ENCODE measurements at places on chromosomes 13 and 19.

DNA sequence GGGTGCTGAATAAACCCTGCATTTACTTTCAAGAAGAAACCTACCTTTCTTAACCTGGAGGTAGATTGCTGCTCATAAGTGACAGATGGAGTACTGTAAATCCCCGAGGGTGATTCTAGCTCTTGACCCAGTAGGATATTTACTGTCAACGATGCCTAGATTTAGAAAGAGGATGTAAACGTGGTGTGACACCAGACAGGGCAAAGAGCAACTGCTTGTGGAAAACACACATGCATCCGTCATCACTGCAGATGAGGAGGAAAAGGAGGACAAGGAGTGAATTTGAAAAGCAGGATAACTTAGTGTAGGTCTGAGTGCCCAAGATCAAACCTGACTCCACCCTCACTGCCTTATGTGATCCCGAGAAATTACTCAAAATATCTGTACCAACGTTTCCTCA is 9.8 kb upstream of the CLN5 start:
- no peak for DNase-seq

DNA sequence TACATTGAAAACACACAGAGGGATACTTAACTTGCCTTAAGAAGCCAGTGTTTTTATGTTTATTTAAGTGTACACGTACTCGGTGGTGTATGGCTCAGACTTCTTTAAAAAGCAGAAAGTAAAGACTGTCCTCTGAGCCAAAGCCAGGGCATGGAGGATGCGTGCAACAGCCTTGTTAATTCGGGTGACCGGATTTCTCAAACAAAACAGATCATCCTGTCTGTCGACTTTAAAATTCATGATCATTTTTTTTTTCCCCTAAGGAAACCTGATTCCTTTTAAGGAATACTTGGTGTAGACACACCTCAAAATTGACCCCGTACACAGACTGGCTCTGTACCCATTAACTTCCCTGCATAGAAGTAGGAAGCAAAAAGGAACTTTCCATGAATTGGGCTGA is 124.7 kb upstream of the RNF113B start:
- peak; percentile 79 for DNase-seq

DNA sequence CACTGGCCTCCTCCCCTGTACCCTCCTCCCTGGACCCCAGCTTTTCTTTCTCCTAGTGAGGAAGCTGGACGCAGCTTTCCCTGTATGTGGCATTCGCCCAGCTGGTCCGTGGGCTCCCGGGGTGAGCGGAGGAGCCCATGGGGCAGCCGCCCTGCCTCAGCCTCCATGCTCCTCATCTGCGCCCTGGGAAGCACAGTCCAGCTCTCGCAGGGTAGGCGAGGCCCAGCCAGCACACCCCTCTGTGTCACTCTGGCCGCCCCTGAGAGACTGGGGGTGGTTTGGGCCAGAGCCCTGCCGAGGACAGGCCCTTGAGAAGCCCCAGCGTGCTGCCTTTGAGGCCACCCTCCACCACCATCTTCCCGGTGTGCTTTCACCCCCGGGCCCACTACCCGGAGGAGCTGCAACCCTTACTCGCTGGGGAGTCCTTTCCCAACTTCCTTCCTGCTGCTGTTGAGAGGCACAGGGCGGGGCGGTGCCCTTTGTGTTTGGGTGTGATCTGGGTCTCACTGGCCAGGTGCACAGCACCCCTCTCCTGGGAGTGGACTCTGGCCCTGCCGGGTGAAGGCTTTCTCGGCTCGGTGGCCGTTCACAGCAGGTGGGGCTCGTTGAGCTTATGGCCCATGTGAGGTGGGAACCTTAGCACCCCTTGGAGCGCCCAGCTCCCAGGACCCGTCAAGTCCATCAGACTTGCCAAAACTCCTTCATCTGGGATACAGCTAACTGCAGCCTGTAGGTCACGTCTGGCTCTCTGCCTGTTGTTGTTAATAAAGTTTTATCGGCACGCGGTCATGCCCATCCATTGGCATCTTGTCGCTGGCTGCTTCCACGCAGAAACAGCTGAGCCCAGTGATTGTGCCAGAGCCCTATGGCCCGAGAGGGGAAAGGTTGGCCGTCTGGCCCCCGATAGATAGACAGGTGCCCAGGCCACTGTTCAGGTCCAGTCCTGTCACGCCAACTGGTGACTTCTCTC is 3.2 kb downstream of the NCLN start:
- DNase-seq, result no peak

DNA sequence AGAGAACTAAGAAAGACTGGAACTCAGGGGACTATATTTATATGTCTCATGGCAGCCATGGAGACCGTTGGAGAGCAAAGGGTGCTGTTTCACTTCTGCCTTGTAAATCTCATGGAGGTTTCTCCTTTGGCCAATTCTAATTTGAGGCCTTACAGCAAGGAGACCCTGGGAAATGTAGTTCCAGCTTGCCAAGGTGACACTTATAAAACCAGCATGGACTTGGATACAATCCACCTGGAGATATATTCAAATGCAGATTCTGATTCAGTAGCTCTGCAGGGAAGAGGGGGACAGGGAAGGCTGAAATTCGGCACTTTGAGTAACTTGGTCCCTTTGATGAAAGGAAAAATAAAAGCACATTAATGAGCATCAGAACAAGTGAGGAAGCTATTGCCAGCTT is 90.0 kb downstream of the OXGR1 start:
- no peak for DNase-seq

- no peak for DNase-seq
Measured at GRCh38 chr13:109725995-109726637, 60.3 kb downstream of the IRS2 start.

DNA sequence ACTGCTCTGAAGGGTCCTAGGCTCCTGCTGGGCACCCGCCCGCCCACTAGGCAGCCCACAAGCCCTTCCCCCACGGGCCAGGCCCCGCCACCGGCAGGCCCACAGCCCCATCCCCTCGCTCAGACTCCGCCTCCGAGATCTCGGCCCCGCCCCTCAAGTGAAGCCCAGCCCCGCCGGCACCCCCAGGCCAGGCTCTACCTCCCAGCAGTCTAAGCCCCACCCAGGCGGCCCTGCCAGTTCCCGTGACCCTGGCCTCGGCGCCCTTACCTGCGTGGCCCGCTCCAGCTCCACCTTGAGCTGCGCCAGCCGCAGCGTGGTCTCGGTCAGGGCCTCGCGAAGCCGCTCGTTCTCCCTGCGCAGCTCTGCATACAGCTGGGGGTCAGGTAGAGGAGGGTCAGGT is 16.3 kb downstream of the EPS8L1 start:
- DNase-seq, result no peak

DNA sequence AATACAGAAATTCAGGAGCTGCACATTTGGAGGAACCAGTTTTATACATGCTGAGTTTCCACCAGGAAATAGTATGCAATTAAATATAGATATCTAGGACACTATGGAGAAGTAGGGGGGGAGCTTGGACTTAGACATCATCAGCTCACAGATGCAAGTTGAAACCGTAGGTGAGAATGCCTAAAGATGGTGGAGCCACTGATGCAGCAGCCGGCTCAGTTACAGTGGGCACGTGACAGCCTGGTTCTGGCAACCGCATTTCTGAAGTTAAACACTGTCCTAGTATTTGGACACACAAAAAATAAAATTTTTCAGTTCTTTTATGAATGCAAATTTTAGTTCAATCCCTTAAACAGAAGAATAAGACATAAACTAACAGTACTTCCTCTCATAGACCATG is 91.5 kb upstream of the FRY start:
- no peak for DNase-seq

- no peak for DNase-seq
Measured at GRCh38 chr13:36530050-36530789, 97.9 kb downstream of the CCNA1 start.

GRCh38 chr19:49665036-49665350 is 664 bp downstream of the IRF3 start:
- DNase-seq, result no peak

DNA sequence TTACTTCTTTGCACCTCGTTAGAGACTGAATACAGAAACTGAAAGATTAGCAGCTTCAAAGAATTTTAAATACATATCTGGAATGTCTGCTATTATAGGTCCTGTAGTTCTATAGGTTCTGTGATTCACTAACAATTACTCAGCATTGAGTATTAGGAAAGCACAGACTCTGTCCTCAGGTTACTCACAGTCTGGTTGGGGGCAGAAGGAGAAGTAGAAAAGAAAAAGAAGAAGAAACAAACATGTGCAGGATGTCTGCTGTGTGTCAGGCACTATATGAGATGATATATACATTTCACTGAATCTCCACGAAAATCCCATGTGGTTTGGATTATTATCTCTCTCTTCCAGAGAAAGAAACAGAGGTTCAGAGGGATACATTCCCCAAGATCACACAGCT is 40.1 kb downstream of the SERTM1 start:
- no peak for DNase-seq

DNA sequence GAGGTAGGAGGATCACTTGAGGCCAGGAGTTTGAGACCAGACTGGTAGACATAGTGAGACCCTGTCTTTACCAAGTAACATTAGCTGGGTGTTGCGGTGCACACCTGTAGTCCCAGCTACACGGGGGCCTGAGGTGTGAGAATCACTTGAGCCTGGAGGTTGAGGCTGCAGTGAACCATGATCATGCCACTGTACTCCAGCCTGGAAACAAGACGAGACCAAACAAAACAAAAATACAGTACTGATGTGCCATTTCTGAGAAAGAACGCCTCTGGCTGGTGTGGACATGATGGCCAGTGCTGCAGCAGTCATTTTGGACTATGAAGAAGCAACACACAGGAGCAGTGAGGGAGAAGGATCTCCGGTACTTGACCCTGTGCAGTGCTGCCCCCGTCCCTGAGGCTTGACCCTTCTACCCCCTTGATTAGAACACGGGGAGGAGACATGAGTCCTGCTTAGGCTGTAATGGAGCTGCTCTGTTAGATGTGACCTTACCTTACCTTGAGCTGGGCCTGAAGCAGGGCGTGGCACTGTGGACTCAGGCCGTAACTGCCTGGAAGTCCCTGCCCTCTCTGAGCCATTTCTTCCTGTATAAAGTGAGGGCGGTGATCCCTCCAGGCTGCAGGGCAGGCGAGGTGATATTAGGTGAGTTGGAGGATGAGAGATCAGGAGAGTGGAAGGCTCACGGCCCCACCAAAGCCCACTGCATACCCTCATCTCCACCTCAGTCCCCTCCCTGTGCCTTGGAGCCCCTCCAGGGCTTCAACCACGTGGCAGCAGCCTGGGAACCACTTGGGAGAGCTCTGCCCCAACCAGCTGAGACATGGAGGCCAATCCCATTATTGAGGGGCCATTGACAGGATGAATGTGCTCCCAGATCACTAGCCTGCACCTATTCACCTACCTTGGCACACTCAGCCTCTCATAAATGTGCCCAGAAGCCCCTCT is 5.9 kb downstream of the RPL18A start:
- peak; percentile 28 for DNase-seq

- DNase-seq, result no peak
Measured at GRCh38 chr13:88068975-88069374, 397.8 kb downstream of the SLITRK5 start.

DNA sequence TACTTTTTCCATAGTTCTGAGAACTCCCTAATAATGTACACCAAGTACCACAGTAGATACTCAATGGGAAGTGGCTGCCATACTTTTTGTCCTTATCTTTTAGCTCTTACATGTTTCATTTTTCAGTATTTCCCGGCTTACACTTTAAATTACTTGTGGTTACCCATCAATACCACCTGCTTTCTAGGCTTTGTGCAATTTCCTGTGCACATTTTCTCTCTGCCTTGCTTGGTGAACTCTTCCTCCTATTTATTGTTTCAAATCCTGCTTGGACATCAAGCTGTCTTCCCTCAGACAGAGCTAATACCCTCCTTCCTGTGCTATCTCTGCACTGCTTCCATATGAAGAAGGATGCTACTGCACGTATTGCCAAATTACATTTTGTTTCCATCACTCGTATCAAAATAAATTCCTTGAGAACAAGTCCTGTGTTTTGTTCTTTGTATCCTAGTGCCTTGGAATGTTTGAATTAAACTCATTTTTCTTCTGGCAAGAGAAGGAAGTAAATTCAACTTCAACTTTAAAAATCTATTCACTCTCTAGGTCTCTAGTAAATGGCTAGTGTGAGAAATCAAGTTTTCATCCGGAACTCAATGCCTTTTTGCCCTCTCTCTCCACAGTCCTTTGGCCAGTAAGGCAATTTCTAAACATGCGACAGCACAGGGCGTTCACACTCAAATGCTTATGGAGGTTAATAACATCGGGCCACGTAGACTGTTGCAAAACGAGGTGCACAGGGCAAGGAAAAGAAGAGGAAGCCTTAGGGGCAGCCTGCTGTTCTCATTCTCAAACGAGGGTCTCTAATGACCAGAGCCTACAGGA is 5.6 kb downstream of the ZAR1L start:
- peak; percentile 2 for DNase-seq

- peak; percentile 29 for DNase-seq
Measured at GRCh38 chr13:99796175-99796819, 175.3 kb downstream of the ZIC5 start.

GRCh38 chr13:28856287-28856686 is 36.1 kb downstream of the MTUS2 start:
- DNase-seq, result no peak

- no peak for DNase-seq
Measured at GRCh38 chr19:17091758-17092333, 16.3 kb downstream of the MYO9B start.

DNA sequence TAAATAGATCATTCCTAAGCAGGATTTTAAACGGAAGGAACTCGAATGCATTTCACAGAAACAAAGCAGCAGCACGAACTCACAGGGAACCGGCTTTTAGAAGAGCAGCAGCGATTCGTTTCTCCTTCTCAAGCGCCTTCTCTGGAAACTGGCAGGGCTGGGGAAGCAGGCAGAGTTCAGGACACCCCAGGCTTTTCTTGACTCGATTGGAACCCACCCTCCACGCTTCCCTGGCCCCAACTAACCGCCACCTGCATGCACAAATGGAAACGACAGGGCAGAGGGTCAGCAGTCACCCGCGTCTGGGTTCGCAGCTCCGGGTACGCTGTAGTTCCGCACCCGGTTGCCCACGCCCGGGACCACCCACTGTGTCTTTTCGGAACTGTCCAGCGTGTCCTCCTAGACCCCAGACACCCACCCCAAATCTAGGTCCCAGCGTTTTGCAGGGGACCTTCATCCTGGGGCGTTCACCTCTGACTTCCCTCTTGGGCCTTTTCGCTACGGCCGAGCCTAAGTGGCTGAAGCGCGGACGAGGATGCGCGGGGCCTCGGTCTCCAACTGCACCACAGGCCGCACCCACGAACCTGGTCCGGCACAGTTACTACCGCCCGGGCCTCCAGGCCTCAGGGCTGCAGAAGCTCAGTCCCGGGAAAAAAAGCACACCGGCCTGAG is 500 bp downstream of the ZFP30 start:
- DNase-seq, result peak; percentile 58

Data from Caki2 (cell line).